D721Med (cell line): ENCODE measurements at places on chromosomes 6 and 20.

DNA sequence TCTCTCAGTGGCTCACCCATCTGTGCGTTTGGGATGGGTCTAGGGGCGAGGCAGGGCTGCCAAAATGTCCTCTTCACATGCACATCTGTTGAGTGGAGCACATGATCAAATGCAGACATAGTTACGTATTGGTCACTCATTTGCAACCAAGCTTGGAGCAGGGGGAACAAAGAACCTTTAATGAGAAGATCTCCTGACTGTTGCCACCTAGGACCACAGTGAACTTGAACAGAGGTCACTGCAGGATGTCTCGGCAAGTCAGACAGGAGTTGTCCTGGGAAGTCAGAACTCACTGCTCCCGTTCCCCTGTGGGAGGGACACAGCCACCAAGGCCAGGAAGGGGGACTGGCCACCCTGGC, 73.4 kb downstream of the SSR1 start:
- no peak for DNase-seq

- DNase-seq: no peak
Observed at GRCh38 chr6:106039897-106040592, 46.1 kb upstream of the PRDM1 start.

- no peak for DNase-seq
Observed at GRCh38 chr6:126531840-126532239, 191.9 kb downstream of the CENPW start.

- DNase-seq: no peak
Observed at GRCh38 chr6:163752446-163752845, 337.9 kb downstream of the QKI start.

DNA sequence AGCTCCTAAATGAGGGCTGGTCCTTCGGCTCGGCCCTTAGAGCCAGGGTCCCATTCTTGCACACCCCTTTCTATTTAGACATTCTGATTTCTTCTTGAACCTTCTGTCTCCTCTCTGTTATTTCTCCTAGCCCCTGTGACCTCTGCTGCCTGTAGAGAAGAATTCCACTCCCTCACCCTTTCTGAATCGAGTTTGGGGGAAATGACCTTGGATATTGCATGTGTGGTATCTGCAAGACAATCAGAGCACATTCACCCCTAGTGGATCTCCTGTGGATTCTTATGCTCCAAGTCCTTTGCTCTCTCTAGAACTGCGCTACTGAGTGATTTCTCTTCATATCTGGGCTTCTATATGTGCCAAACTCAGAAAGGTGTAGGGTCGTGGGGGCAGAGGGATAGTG, 55.0 kb downstream of the SLC35D3 start:
- no peak for DNase-seq

DNA sequence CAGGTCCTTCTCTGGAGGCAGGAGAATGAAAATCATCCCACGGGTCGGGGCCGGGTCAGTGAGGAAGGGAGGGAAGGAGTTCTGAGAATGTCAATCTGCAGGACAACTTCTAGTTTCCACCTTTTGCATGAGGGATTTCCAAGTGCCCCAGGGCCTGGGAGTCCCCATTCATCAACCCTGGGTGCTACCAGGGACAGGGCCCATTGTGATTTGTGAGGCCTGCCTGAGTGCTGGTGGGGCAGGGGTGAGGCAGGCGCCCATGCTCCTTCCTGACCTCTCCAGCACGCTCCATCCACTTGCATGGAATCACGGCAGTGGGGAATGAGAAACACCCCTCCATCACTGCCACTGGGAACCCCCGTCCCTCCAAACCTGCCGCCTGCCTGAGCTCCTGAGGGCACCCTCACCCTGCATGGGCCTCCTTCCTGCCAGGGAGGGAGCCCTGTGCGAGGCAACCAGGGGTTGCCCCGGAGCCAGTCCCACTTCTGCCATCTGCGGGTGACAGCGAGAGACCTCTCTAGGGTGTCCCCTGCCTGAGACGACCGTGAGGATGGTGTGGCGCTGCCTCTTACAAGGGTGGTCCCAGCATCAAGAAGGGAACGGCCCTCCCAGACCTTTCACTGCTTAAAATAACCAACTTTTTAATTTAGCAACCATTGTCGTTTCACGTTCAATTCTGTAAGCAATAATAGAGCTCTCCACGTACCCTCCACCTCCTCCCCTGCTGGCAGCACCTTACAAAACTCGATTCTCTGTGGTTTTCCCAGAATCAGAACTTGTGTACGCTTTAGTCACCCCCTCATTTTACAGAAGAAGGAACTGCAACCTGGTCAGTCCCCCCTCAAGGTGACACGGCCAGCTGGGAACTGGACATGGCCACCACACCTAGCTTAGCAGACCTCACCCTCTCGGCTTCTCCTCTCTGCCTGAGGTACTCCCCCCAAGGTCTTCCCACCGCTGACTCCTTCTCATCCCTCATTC, 28.6 kb downstream of the PMEPA1 start:
- no peak for DNase-seq

GRCh38 chr6:12350644-12351170, 60.5 kb downstream of the EDN1 start:
- DNase-seq: no peak

- DNase-seq: no peak
Observed at GRCh38 chr20:47810116-47810677, 24.9 kb upstream of the SULF2 start.

DNA sequence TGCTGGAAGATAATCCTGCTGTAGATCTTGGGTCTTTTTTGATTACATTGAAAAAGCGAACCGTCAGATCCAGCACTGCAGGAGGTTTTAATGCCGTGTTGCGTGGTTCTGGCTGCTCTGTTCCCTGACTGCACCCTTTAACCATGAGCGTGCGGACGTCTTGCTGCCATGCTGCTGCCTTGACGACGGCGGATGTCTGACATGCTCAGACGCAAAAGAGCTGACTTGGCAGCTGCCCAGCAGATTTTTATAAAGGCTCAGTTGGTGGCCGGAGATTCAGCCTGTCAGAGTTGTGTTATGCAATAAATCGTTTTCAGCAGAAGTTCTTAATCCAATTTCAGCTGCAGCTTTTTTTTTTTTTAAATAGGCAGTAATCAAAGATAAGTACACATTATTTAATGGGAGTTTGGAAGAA, 119.4 kb downstream of the JARID2 start:
- no peak for DNase-seq

DNA sequence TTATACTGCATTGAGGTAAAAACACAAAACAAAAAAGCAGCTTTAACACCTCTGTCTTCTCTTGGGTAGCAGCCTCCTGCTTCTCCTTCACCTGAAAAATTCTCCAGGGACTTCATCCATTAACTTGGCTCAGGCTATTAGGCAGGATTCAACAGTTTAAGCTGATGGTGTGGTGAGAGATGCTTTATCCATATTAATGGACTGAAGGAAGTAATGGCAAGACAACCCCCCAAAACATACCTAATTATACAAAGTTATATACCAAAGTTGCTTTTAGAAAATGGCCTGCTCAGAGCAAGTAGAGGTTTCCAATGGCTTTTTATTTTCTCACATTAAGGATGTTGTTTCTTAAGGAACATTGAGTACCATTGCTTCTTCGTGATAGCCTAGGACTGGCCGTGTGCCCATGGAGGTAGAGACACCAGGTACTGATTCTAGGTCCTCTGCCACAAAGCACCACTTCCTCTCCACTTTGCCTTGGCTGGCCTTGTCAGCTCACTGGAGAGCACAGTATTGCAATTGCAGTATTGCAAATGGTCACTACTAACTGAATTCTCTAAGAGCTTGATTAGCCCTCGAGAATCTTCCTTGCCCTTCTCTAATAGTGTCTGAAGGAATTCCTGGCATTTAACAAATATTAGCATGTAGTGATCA, 7.3 kb downstream of the EDN1 start:
- no peak for DNase-seq

GRCh38 chr6:132902901-132903300, 88.5 kb downstream of the RPS12 start:
- DNase-seq: no peak

- DNase-seq: no peak
Observed at GRCh38 chr6:109073344-109074132, 21.1 kb downstream of the SESN1 start.

DNA sequence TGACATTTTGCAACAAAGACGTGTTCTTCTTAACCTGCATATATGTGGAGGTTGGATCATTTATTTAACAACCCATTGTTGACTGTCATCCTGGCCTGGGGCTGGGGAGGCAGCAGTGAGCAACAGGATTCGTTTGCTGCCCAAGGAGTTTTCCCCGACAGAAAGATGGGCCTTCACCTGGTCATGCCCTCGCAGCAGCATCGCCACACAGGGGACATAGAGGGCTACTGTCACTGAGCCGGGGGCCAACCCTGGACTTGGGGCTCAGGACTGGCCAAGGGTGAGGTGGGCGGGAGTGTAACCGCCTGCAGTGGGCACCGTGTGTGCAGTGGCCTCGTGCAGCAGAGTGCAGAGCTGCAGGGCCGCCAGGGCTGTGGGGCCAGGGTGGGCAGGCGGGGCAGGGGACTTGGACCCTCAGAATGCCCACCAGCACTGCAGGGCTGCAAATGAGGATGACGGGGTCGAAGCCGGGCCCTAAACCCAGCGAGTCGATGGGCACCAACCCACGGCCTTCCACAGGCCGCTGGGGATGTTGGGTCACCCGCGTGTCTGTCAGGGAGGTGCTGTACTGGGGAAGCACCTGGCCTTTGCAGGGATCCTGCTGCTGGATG, 11.8 kb downstream of the DUSP22 start:
- no peak for DNase-seq

DNA sequence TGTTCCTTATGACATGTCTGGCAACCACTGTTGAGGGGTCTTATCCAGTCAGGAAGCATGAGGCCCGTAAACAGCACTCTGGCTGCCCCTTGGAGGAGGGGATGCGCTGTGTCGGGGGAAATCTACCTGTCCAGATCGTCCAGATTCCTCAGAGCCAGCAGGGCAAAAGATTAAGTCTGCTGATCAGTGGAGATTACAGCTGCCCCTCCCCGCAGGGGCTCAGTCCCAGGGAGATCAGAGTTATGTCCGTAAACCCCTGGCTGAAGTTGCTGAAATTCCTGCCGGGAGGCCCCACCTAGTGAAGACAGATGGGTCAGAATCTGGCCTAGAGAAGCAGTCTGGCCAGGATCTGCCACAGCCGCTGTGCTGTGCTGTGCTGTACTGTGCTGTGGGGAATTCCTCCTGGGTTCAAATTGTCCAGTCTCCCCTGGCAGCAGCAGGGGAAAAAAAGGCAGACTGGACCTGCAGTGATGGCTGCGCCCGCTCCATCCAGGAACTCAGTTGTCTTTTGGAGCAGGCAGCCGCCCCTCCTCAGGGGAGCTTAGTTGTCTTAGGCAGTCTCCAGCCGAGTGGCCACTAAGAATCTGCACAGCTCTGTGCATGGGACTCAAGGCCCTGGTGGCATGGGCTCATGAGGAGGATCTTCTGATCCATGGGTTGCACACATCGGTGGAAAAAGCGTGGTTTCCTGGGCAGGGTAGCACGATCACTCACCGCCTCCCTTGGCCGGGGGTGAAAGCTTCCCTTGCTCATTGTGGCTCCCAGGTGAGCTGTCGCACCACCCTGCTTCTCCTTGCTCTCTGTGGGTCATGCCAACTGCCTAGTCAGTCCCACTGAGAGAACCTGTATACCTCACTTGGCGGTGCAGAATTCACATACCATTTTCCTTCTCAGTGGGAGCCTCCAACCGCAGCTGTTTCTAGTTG, 1368.8 kb upstream of the ADGRB3 start:
- DNase-seq: no peak
